ENCODE measurements at places on chromosomes 4 and X.

DNA sequence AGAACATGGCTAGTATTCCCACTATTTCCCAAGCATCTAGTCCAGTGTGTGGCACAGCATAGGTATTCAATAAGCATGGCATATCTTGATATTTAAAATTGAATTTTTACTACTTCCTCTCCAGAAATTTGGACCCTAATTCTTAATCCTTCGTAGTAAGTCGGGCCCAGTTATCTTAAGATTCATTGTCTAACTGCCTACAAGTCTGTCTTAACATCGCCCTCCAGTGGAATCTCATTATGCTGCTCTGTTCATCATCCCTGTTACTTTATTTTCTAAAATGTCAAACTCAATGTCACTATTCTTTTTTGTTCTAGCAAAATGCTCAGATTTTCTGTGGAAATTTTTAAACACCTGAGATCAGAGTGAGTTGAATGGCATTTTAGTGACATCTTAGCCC is 606.2 kb downstream of the KLHL13 start:
- DNase-seq: no peak

DNA sequence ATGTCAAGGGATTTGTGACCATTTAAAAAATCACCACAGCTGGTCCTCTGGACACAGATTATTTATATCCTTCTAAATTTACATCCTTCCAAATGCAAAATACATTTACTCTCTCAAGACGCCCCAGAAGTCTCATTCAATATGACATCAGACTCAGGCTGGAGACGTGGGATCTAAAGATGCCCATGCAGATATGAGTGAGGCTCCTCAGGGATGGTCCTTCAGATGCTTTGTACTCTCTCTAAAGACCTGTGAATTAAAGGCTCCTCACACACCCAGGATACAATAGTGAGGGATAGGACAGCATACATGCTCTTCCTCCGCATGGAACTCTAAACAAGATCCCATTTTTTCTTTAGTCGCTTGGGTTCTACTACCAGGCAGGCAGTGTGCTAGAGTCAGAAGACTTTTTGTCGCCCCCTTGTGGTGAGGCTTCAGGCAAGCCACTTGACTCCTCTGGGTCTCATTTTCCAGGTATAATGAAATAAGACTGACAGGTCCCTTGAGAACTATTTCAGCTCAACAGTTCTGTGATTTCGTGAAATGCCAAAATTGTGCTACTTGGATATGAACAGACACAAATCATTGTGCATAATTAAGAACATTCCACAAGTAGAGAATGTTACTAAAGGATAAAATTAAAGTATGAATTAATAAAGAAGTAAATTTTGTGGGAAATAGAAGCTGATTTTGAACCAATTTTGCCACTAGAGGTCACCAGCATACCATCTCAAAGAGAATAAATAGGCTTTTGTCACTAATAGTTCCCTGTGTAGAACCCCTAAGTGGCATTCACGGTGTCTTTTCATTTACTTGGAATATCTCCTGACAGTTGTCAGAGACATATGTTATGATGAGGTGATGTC is 13.7 kb upstream of the SCOC start:
- peak; percentile 86 for DNase-seq

- no peak for DNase-seq
Observed at GRCh38 chrX:29762006-29762405, 453.4 kb upstream of the MAGEB2 start.

- no peak for DNase-seq
Observed at GRCh38 chr4:2024683-2025082, 15.9 kb upstream of the NELFA start.

DNA sequence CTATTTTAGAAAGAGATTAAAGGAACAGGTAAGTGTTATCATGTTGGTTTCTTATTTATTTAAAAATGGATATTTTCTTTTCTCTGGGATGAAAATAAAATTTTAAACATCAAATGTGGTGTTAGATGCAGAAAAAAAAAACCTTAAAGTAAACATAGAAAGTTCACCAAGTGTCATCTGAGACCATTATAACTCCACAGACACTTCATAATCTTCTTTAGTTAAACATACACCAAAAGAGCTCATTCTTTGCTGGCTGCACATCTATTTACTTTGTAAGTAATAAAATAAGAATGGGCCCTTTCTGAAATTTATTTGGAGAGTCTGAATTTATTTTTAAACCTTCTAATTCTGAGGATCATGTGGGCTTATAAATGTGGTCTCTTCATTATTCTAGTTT is 460.7 kb upstream of the CTSO start:
- DNase-seq: no peak

GRCh38 chrX:153769158-153769864 is 5.3 kb downstream of the PLXNB3 start:
- DNase-seq: no peak

- no peak for DNase-seq
Observed at GRCh38 chr4:35125995-35126712, 1118.2 kb downstream of the ARAP2 start.

GRCh38 chrX:112735147-112735546 is 55.4 kb upstream of the LHFPL1 start:
- no peak for DNase-seq

DNA sequence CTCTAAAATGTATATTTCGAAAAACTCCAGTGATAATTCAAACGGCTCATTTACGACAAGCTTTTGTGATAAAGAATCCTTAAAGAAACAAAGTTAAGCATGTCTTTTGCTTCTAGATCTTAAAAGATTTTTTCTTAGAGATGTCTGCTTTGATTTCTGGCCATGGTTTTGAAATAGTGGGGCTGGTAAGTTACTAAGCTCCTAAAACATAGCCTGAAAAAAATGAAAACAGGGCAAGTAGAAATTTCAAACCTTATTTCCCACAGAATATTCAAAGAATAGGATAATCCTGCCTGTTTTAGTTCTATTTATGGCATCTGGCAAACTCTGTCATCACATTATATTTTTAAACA is 318.3 kb downstream of the ARHGAP24 start:
- DNase-seq: no peak

GRCh38 chrX:37912304-37912703 is 64.9 kb upstream of the DYNLT3 start:
- DNase-seq: no peak

GRCh38 chr4:35649778-35650177 is 594.5 kb downstream of the ARAP2 start:
- DNase-seq: peak; percentile 78

GRCh38 chr4:71188156-71188640 is 150.6 kb upstream of the SLC4A4 start:
- DNase-seq: no peak
